ENCODE measurements at places on chromosomes 6 and 20.

DNA sequence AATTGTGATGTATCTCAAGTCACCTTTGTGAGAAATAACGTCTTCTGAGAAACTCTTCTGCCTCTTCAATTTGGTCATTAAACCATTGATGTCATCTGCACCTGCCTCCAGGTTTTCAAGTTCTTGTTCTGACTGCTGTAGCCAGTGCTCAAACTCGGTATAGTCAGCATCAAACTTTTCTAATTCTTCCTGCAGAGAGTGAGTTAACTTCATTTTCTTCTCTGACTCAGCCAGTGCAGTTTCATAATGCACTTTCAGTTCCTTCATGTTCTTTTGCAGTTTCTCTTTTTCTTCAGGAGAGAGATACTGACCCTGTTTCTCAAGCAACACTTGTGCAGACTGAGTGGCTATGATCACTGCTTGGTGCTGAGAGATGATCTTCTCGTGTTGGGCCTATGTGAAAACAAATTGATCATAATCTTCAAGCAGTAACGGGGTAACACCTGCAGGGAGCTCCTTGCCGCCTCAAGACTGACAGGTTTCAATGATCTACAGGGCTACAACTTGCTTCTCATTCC, 48.8 kb downstream of the DST start:
- DNase-seq, result no peak

GRCh38 chr20:49581482-49581881, 13.5 kb upstream of the PTGIS start:
- no peak for DNase-seq

- no peak for DNase-seq
Measured at GRCh38 chr20:22601361-22602141, 17.2 kb upstream of the FOXA2 start.

GRCh38 chr20:3704087-3704486, 8.3 kb downstream of the SIGLEC1 start:
- DNase-seq, result no peak

- DNase-seq, result no peak
Measured at GRCh38 chr6:146870760-146871159, 272.0 kb downstream of the ADGB start.

DNA sequence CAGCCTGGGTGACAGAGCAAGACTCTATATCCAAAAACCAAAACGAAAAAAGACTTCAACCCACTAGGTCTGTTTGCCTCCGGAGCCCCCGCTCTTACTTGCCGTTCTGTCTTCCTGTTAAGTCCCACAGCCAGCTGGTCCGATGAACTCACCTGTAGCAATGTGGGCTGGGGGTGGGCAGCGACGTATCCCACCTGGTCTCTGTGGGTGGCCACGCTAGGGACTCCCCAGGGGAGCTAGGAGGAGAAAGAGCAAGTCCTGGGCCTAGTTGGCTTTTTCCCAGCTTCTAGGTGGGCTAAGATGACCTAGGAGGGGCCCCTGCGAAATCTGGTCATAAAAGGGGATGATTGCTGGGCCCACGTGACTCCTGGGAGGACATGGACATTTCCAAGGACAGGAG, 166.0 kb upstream of the KCNG1 start:
- no peak for DNase-seq

DNA sequence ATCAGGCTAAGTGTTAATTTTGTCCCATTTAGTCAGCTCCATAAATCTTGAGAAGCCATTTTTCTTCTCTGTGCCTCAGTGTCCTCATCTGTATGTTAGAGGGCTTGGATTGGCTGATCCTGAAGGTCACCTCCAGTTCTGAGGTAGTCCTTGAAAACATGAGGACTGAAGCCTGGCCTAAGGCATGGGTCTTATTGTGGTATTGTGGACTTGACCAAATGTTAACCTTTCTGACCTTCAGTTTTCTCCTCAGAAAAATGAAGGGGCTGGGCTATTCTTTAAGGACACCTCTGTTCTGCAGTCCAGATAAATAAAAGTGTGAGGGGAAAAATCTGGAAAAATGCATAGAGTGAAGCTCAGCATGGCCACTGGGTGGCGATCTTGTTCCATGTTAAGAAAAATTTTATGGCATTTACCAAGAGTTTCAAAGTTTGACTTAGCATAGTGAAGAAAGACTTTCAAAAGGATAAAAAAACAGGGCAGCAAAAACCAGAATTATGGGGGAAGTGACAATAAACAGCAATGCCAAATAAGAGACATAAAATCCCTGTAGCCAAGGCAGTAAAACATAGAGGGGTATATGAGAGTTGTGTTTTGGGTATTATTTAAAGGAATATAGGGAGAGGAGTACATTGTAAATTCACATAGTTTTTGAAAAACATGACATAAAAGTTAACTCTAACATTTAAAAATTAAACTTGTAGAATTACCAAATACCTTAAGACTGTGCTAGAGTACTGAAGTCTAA, 13.2 kb upstream of the TFB1M start:
- DNase-seq, result peak; percentile 70

GRCh38 chr20:1696521-1697209, 39.1 kb upstream of the SIRPG start:
- no peak for DNase-seq

DNA sequence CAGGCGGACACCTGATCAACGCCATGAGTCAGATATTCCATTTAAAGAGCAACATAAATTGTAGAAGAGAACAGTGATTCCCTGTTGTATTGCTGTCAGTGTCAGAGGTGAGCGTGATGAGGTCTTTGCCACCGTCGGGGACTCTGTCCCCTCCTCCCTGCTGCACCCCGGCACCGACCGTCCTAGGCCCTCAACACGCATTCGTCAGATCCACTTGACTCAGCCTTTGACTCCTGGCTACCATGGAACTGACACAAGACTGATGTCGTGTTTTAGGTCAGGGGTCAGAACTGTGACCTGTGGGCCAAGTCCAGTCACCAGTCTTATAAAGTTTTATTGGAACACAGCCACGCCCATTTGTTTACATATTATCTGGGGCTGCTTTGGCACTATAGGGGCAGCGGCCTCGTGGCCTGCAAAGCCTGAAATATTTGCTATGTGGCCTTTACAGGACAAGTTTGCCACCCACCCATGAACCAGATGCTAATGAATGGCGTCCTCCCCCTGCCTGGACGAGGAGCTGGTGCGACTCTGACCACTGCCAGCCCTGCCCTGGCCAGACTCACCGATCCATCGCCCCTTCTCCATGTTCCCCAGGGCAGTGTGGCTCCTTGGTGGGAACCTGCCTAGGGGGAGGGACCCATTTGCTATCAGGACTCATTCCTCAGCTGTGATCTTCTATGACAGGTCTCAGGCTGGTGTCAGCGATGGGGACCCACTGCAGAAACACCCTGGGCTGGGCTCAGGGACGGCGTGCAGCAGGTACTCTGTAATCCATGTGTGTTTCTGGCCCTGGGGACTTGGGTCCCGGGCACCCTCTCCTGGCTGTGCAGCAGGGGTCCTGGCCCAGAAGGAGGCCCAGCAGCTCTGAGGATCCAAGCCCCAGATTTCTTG, 37.5 kb upstream of the PHACTR3 start:
- DNase-seq, result no peak

- no peak for DNase-seq
Measured at GRCh38 chr6:16333580-16333979, 95.2 kb downstream of the GMPR start.

Measured in stimulated activated effector memory CD8-positive, alpha-beta T cell treated with anti-CD3 and anti-CD28 coated beads, Interleukin-12 subunit alpha, Interleukin-12 subunit beta, amount 100 ng/mL, for 72 hours (primary cell).